Head of caudate nucleus (tissue), 42 donors: ENCODE measurements at places on chromosomes 4 and X.

GRCh38 chr4:64385220-64385619 is 24.0 kb downstream of the TECRL start:
- DNase-seq = no peak

- no peak for DNase-seq
These were observed 21.5 kb downstream of the RELL1 start for GRCh38 chr4:37664696-37665095.

GRCh38 chrX:116009861-116010710 is 160.5 kb upstream of the AGTR2 start:
- peak; percentile 8 for DNase-seq

DNA sequence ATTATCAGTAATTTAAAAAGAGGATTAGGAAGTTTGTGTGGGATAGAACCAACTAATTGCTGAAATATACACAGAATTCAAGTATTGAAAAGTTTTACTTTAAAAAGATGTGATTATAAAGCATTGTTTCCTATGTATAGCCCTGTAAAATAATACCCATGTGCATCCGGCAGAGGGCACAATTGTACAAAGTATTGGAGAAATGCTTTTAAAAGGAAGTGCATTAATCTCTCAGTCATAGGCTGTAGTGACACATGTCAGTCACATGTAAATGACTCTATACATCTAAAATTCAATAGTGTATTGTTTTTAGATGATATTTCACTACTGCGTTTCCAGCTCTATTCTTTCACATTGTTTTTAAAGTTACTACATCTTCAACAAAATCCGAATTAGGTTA is 9.7 kb upstream of the GEMIN8 start:
- DNase-seq = peak; percentile 39

GRCh38 chr4:127140306-127140705 is 492.5 kb upstream of the INTU start:
- no peak for DNase-seq

DNA sequence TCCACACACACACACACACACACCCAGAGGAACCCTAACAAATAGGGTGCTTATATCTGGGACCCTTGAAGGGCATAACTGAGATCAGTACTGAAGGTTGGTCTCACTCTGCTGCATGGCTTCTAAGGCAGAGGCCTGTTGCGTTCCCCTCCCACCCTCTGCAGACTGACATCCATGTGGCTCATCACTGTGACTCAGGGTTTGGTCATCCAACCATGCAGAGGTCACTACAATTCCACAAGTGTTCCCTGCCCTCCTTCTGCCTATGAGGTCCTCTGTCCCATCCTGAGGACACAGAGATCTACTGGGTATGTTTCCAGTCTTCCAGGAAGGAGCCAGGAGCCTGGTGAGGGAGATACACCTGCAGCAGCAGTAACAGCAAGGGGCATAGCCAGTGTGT is 55.8 kb downstream of the XAGE2 start:
- no peak for DNase-seq

- no peak for DNase-seq
These were observed 192.6 kb upstream of the FAM241A start for GRCh38 chr4:111952688-111953087.

- no peak for DNase-seq
These were observed 30.8 kb downstream of the TRMT44 start for GRCh38 chr4:8471211-8471875.

DNA sequence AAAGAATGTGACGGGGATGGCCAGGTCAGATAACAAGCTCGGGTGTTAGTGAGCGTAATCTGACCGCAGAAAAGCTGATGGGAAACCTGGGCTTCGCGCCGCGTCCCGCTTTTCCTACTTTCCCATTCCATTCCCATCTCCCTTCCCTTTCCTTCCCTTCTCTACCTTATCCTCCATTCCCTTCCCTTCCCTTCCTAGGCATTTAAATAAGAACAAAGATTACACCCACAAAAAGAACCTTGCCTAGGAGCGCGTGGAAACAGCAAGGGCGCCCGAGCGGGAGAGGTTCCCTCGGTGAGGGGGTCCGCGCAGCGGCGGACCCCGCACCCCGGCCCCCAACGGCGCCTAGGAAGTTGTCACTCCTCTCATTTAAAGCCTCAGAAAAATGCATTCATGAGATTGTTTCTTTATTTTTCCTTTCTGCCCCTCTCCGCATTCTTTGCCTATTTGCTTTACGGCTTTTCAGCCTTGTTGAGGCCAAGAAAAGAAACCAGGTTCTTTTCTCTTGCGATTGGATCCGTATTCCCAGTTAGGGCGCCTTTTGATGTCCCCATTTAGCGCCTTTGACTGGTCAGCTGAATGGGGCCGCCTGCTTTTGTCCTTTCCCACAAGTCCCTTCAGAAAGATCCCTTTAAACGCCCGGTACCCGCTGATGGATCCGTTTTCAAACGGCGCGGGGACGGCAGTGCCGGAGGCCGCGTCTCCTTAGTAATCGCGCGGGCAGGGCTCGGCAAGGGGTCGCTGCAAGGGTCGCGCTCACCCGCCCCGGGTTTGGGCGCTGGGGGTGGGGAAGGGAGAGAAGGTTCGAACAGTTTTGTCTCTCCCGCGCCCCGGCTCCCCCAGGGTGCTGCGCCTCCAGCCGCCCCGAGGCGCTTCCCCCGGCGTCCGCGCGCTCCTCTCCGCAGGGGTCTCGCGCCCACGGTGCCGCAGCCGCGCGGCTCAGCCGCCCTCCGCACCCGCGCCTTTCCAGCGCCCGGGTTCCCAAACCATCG is 54.1 kb upstream of the TMEM33 start:
- no peak for DNase-seq

DNA sequence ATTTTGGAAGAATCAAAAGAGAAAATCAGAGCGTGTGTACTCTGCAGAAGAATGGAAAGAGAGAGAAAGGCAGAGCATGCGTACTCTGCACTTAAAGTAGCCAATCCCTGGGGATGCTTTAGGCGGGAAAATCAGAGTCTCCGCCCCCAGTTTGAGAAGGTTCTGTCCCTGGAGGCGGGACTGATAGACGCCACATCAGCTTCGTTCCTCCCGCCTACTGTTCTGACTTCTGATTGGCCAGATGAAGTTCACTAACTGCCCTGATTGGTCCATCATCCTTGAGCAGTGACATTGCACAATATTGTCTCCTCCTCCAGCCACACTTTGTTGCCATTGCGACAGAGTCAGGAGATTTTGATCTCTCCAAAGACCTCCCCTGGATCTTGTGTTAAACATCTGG is 23.8 kb downstream of the SSX1 start:
- no peak for DNase-seq

DNA sequence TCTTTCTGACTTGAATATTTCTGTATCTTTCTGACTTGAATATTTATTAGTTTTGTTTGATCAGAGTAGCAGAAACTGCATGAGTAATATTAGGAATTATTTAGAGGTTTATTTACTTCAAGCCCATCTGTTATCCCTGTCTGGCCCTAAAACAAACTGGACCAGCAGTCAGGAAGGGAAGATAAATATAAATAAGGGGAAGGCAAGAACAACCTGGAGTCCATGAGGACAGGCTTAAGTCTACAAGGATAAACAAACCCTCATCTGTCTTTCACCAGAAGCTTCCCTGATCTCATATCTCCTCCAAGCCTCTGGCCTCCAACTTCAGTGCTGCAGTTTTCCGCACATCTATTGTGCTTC is 524.9 kb downstream of the CENPC start:
- DNase-seq = no peak

DNA sequence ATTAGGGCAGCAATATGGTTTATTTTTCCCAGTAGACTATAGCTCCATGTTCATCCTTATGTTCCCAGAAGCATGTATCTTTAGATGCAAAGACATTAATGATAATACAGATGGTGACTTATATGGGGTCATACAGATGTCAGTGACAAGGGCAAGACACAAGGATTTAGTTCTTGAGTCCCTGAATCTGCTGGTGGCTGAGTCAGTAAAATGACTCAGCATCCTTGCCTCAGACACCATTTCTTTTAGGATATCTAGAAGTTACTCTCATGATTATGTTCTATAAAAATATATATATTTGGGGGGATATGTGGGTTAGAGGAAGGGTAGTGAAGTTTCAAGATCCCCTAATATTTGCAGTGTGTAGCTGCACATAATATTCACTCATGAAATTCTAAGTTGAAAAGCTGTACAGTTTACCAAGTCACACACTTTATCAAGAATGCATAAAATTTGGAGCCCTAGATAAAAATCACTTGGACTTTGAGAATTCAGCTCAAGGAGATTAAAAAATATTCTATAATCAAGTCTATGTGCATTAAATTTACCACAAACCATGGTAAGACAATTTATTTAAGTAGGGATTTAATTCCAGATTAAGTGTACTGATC is 101.9 kb downstream of the LNX1 start:
- no peak for DNase-seq

DNA sequence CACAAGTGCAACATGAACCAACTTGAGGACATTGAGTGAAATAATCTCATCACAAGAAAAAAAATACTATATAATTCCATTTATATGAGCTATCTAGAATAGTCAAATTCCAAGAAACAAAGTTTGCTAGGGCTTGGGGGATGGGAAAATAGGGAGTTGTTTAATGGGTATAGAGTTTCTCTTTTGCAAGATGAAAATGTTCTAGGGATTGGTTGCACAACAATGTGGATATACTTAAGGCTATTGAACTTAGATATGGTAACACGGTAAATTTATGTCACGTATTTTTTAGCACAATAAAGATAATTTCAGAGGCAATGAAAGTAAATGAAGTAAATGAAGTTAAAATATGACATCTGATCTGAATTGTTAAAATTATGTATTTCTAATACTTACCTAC is 7.9 kb downstream of the MFSD8 start:
- no peak for DNase-seq

- DNase-seq = no peak
These were observed 63.9 kb upstream of the NLGN4X start for GRCh38 chrX:6292599-6292998.

DNA sequence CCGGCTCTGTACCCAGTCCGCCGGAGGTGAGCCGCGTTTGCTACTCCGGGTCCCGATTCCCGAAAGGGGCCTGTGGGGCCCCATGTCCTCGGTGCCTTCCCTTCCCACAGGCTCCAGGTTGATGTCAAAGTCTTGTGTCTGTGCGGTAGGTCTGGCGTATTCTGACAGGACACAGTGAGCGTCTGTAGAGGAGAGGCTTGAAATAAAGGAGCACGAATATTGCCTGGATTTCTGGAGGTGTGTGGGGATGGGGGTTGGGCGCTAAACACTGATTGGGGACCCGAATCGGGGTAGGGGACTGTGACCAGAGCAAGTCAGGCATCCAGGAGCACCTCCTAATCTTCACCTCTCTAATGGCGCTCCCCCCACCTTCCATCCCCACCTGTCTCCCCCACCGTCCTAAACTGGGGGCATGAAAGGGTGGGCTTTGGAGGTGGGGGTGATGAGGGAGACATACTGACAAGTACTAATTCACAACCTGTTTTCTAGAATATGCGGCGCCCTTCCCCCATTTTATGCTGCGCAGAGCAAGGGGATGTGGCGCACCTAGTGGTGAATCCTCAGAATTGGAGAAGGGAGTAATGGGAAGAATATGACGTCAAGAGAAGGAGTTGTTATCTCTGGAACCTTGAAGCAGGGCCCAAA is 855 bp downstream of the GPRASP2 start:
- DNase-seq = peak; percentile 74

DNA sequence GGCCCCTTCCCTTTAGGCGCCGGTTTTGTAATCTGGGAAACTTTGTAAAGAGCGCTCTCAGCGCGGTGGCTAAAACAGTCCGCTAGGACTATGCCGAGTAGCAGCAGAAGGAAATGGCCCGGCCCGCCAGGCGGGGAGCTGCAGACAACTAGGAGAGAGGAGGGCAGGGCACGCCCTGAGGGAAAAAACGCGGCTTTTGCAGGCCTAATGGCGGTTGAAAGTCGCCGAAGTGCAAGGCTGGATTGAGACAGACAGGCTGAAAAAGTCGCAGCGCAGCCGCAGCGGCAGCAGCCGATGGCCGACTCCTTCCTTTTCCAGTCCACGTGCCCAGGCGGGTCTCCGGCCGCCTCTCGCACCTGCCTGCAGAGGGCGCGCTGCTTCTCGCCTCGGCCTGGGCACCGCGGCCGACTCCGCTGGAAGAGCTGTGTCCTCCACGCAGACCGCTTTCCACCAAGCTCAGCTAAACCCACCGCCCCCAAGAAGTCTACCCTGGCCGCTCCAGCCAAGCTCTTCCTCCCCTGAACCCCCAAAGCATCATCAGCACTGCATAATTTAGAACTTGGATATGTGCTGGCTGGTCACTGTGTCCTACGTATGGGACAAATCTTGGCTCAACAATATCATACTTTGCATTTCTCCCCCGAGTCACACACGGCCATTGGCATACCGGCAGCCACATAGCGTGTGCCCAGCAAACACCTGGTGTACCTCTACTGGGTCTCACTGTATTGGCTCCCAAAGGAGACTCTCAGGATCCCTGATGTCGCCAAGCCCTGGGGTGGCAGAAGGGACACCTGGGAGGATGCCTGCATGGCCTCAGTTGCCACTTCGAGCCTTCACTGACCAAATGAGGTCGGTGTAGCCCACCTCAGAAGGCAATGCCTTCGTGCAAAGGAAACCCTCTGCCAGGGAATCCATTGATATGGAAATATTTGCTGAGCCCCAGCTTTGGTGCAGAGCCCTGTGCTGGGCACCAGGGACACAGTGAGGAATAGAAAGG is 14.5 kb downstream of the SLC25A5 start:
- peak; percentile 38 for DNase-seq

GRCh38 chr4:73693811-73694210 is 46.6 kb upstream of the CXCL8 start:
- DNase-seq = no peak

- no peak for DNase-seq
These were observed 47.9 kb downstream of the TET2 start for GRCh38 chr4:105194328-105195231.
